ENCODE measurements at places on chromosomes 2 and 18.

GRCh38 chr18:6044319-6044718 lies 149.0 kb upstream of the TMEM200C start:
- DNase-seq = no peak
- no peak overlapping the region for H3K4me3 ChIP-seq
- no peak overlapping the region for H3K27ac ChIP-seq
- no peaks in the 10 kb centered on the region for H3K27me3 ChIP-seq

DNA sequence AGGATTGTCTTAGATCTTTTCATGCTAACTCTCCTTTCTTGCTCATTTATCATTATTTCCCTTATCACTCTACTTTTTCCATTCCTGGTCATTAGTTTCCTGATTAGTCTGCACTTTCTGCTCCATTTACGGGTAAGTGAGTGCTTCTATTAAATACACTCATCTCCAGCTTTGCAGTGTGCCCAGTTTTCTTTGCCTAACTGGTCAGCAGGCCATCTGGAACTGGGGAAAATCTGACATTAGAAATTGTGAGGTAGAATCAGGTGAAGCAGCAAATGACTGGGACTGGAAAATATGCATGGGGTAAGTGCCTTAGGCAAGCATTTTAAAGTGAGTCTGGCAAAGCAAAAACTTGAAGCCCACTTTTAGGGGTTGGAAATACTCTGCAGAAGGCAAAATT lies 29.2 kb downstream of the G6PC2 start:
- H3K36me3 ChIP-seq = no peaks in the 10 kb centered on the region
- no peak overlapping the region for H3K4me3 ChIP-seq
- no peak for DNase-seq

DNA sequence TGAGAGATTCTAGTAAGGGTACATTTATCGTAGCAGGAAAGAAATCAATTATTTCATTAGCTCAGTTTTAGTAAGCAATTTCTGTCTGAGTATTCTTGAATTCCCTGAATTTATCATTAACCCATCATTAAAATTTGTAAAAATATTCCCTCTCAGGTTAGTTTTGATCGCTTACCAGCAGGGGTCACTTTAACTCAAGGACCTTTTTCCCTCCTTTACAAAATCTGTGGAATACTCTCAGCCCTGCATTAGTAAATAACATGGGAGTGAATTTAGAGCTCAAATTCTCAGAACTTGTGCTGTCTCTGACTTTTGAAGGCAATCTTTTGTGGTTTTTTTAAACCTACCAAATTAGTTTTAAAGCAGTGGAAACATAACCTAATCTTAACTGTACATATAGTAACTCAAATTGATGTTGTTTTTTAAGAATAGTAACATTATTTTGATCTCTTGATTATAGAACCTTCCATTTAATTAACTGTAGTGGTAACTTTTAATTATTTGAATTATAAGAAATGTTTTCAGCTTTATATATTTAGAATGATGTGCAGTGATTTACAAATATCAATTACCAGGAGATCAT lies 97.2 kb downstream of the AGPS start:
- no peaks in the 10 kb centered on the region for H3K4me1 ChIP-seq
- no peak for DNase-seq
- H3K4me3 ChIP-seq = no peak overlapping the region
- no peaks in the 10 kb centered on the region for H3K27me3 ChIP-seq
- no peaks in the 10 kb centered on the region for H3K36me3 ChIP-seq

GRCh38 chr2:29650631-29651097 lies 270.7 kb downstream of the ALK start:
- no peaks in the 10 kb centered on the region for H3K27me3 ChIP-seq
- no peak overlapping the region for H3K27ac ChIP-seq
- H3K36me3 ChIP-seq = no peaks in the 10 kb centered on the region

DNA sequence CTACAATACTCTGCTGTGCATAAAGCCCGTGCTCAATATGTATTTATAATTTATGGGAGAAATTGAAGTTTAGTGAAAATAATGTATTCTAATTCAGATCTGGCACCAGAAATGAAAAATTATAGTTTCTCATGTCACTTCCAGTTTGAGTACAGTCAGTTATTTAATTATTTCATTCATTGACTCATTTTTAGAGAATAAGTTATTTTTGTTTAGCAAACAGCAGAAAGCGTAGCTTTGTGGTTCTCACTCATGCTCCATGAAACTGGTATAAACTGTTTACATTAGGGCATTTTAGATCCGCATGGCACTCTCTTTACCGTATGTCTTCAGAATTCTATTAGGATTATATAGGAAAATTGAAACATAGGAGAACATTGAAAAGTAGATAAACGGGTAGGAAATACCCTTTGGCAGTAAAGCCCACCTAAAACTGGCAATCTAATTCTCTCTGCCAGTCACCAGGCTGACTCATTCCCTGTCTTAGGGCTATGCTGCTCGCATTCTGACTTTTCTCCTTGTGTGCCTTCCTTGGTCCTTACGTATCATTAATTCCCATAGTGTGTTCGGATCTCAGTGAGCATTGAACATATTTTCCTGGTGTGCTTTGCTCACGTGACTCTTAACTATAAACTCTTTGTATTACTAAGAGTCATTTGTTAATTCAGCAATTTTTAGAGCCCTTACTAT lies 106.0 kb downstream of the ZNF236 start:
- H3K27ac ChIP-seq = no peak overlapping the region
- no peak for DNase-seq
- H3K4me1 ChIP-seq = peaks cover 4% of the 10 kb centered on the region
- no peaks in the 10 kb centered on the region for H3K27me3 ChIP-seq
- H3K4me3 ChIP-seq = no peak overlapping the region
- peaks cover 17% of the 10 kb centered on the region for H3K36me3 ChIP-seq

GRCh38 chr2:241271706-241272302 lies 43.7 kb downstream of the HDLBP start:
- H3K4me3 ChIP-seq = peak overlapping the region; percentile 99
- no peaks in the 10 kb centered on the region for H3K36me3 ChIP-seq
- H3K4me1 ChIP-seq = peaks cover 19% of the 10 kb centered on the region

- DNase-seq = no peak
- H3K4me3 ChIP-seq = no peak overlapping the region
- H3K36me3 ChIP-seq = no peaks in the 10 kb centered on the region
- H3K4me1 ChIP-seq = no peaks in the 10 kb centered on the region
- no peaks in the 10 kb centered on the region for H3K27me3 ChIP-seq
- no peak overlapping the region for H3K27ac ChIP-seq
Observed at GRCh38 chr18:75504469-75504868, 77.0 kb upstream of the SMIM21 start.

DNA sequence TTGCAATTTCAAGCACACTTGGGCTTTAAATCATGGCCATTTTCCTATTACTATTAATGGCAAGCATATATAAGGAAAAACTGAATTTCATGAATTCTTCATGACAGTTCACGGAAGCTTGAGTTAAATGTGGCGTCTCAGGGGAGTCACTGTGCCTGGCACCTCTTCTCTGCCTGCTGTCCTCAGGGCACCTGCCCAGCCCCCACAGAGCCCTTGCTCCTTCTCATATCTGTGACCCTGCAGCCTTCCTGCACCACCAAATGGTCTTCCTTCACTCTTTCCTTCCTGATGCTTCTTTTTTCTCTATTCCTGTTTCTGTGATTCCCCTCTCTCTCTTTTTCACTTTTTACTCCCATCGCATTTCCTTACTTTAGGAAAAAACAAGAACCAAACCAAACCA lies 35.4 kb downstream of the LAMA3 start:
- DNase-seq = no peak
- H3K4me1 ChIP-seq = peaks cover 11% of the 10 kb centered on the region
- no peaks in the 10 kb centered on the region for H3K36me3 ChIP-seq
- no peak overlapping the region for H3K27ac ChIP-seq

GRCh38 chr2:151205571-151205970 lies 56.1 kb downstream of the RBM43 start:
- H3K27ac ChIP-seq = no peak overlapping the region
- no peak for DNase-seq
- no peaks in the 10 kb centered on the region for H3K27me3 ChIP-seq
- H3K4me3 ChIP-seq = no peak overlapping the region

- no peak overlapping the region for H3K4me3 ChIP-seq
- no peak overlapping the region for H3K27ac ChIP-seq
- no peaks in the 10 kb centered on the region for H3K4me1 ChIP-seq
- no peaks in the 10 kb centered on the region for H3K27me3 ChIP-seq
- DNase-seq = peak; percentile 40
Observed at GRCh38 chr2:44100351-44100750, 68.3 kb upstream of the PPM1B start.

DNA sequence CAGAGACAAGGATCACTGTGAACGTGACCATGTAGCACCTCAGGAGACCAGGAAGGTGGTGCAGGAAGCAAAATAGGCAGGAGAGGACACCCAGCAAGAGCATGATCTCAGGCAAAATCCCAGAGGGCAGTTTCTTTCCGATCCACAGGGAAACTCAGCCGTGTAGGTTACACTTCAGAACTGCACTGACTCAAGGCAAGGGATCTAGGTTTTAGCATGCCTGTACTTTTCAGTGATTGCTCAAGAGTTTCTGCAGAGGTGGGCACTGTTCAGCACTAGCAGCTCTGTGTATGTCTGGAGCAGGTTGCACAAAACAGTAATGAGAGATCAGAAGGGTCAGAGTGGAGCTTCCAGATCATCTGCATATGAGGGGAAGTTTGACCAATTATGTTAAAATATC lies 116.7 kb upstream of the RNF152 start:
- DNase-seq = no peak
- no peak overlapping the region for H3K4me3 ChIP-seq
- no peaks in the 10 kb centered on the region for H3K36me3 ChIP-seq
- no peaks in the 10 kb centered on the region for H3K4me1 ChIP-seq

DNA sequence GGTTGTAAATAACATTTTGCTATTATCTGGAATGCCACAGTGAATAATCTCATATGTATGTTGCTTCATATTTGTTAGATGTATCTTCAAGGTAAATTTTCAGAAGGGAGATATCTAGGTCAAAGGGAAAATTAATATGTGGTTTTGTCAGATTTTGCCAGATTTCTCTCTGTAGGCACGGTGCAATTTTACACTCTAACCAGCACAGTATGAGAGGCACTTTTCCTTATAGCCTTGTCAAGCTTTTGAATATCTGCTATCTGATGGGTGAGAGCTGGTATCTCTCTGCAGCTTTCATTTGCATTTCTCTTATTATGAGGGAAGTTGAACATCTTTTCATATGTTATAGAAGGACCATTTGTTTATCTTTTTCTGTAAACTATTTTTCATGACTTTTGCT lies 175.7 kb upstream of the PGAP1 start:
- no peak overlapping the region for H3K4me3 ChIP-seq
- no peak for DNase-seq
- no peak overlapping the region for H3K27ac ChIP-seq
- H3K36me3 ChIP-seq = no peaks in the 10 kb centered on the region

DNA sequence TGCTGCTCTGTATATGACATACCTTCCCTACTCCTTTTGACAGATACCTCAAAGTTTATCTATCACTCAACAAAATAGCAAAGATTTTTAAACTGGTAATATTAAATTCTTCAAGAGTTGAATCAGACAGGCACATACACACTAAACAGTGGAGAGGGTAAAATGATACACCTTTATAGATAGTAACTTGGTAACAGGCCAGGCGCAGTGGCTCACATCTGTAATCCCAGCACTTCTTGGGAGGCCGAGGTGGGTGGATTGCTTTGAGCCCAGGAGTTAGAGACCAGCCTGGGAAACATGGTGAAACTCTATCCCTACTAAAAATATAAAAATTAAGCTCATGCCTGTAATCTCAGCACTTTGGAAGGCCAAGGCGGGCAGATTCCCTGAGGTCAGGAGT lies 23.2 kb downstream of the ASXL2 start:
- no peak overlapping the region for H3K4me3 ChIP-seq
- no peak for DNase-seq
- peaks cover 27% of the 10 kb centered on the region for H3K4me1 ChIP-seq
- no peak overlapping the region for H3K27ac ChIP-seq
- H3K27me3 ChIP-seq = no peaks in the 10 kb centered on the region
- H3K36me3 ChIP-seq = no peaks in the 10 kb centered on the region

DNA sequence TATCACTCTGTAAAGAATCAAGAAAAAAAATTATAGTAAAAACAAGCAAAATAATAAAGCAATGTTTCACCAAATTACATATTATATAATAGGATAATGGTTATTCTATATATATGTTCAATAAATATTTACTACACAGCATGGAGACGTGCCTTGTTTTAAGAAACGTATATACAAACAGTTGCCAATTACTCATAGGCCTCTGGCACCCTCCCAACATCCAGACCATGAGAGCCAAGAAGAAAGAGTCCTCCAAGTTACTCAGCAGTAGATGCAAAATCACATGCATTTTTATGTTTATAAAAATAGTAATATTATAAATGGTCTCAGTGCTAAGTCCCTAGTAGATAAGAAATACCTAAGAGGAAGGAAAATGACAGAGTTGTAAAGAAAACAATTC lies 64.8 kb downstream of the REV1 start:
- no peak for DNase-seq
- H3K4me3 ChIP-seq = no peak overlapping the region
- H3K27me3 ChIP-seq = no peaks in the 10 kb centered on the region

GRCh38 chr2:236047886-236048540 lies 120.2 kb downstream of the GBX2 start:
- no peak for DNase-seq
- H3K4me3 ChIP-seq = no peak overlapping the region
- no peaks in the 10 kb centered on the region for H3K36me3 ChIP-seq
- H3K27me3 ChIP-seq = no peaks in the 10 kb centered on the region
- no peaks in the 10 kb centered on the region for H3K4me1 ChIP-seq

- H3K36me3 ChIP-seq = no peaks in the 10 kb centered on the region
- H3K27me3 ChIP-seq = no peaks in the 10 kb centered on the region
- no peaks in the 10 kb centered on the region for H3K4me1 ChIP-seq
- DNase-seq = no peak
Observed at GRCh38 chr2:94776036-94776435, 95.2 kb upstream of the TEKT4 start.

- H3K27ac ChIP-seq = peak overlapping the region; percentile 70
- peaks cover 49% of the 10 kb centered on the region for H3K4me1 ChIP-seq
- peak; percentile 38 for DNase-seq
- H3K27me3 ChIP-seq = no peaks in the 10 kb centered on the region
- H3K4me3 ChIP-seq = no peak overlapping the region
Observed at GRCh38 chr18:79944126-79944731, 7.2 kb downstream of the SLC66A2 start.

GRCh38 chr2:135820003-135820618 lies 16.9 kb downstream of the LCT start:
- H3K27ac ChIP-seq = no peak overlapping the region
- DNase-seq = no peak
- H3K4me1 ChIP-seq = no peaks in the 10 kb centered on the region
- no peaks in the 10 kb centered on the region for H3K36me3 ChIP-seq
- no peaks in the 10 kb centered on the region for H3K27me3 ChIP-seq

DNA sequence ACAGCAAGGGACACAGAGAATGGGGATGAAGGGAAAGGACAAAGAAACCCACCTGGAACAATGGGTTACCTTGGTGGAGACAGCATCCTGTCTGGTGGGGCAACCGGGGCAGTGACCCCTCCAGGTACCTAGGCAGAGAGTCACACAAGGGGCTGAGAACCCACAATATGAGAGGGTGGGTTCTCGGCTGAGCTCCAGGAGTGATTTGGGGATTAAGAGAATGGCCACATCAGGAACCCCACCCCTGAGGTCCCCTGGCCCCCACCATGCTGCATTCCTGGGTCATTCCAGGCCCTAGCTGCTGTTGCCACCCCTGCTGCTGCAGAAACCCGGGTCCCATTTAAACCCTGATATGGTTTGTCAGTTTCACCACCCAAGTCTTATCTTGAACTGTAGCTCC lies 172.3 kb downstream of the RTP5 start:
- no peaks in the 10 kb centered on the region for H3K4me1 ChIP-seq
- H3K27me3 ChIP-seq = peaks cover 63% of the 10 kb centered on the region
- no peak overlapping the region for H3K4me3 ChIP-seq
- H3K36me3 ChIP-seq = no peaks in the 10 kb centered on the region

Measured in transverse colon (tissue), 4 donors.